Activated CD4-positive, alpha-beta T cell treated with anti-CD3 and anti-CD28 coated beads, Interleukin-2, amount 10 ng/mL, durations not matched to agents 7 days and 5 days (primary cell): ENCODE measurements at places on chromosomes 7 and 10.

- no peak for DNase-seq
Measured at GRCh38 chr7:45143616-45144015, 14.0 kb upstream of the RAMP3 start.

- no peak for DNase-seq
Measured at GRCh38 chr7:95907337-95907736, 135.0 kb downstream of the DYNC1I1 start.

GRCh38 chr7:155987681-155988235 is 175.5 kb upstream of the SHH start:
- no peak for DNase-seq

DNA sequence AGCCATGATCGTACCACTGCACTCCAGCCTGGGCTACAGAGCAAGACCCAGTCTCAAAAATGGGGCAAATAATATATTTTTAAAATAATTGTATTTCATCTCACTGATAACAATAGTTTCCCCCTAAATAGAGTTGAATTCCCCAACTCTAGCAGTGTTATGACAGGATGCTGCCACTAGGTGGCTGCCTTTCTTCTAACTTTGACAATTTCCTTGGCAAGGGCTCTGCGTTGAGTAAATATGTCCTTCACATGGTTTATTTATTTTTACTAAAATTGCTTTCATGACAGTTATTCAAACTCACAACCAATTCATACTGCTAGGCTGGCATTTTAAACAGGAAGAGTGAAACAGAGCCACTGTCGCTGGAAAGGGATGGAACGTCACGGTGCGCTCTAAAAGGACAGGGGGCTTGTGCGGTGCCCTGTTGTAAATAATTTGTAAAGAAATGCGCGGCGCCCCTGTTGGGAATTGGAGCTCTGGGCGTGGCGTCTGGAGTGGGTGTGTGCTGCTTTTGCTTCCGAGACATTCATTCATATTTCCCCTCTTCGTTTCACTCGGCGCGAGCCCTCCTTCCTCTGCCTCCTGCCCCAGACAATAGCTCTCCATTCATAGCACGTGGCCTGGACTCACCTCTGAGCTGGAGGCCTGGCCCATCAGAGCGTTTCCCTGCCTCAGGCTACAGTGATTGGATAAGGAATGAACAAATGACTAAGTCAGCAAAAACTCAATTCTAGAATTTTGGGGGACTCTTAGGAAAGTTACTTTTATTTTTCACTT is 20.5 kb upstream of the PITRM1 start:
- peak; percentile 53 for DNase-seq

DNA sequence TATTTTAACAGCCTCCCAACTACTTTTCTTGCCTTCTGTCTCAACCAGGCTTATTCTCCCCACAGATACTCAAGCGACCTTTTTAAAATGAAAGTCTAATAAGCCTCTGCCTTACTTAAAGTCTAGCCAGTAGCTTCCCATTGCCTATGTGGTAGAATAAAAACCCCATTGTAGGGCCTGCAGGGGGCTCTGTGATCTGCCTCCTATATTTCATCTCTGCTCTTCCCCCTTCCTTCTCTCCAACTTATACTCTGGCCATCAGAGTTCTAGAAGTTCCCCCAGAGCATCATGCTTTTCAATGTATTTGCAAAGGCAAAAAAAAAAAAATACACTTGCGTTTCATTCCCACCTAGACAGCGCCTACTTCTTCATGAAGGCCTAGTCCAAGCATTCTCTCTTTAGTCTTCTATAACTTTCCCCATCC is 167.7 kb upstream of the ADO start:
- peak; percentile 27 for DNase-seq

DNA sequence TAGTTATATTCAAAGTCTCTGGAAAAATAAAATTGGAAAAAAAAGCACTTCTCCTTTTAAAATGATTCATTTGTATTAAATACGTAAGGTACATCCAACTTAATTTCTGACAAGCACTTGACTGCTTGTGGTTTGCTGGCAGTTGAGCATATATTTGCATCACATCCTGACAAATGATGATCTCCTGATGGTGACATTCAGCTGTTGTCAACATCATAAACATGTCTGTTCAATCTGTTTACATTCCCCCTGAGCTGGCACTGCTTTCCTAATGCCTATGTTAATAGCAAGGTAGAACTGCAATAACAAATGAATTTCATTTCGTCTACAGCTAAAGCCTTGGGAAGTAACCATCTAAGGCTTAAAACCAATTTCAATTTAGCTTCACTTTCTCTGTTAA is 24.4 kb downstream of the TSPAN12 start:
- DNase-seq, result no peak

DNA sequence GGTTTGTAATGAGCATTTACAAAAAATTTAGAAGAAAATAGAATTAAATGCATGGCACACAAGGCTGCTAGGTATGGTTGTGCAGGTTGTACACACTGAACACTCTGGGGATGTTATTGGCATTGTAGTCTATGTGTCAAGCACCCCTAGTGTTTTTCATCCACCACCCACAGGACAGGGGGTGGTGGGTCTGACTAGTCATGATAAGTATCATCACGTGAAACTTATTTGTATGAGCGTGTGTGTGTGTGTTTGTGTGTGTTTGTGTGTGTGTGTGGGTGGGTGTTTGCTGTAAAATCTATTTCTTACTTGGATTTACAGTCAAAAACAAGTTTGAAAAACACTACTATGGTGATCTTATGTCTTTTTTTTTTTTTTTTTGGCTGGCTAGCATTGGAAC is 66.5 kb downstream of the MAP3K8 start:
- DNase-seq, result no peak

- DNase-seq, result no peak
Measured at GRCh38 chr10:72174297-72174662, 41.5 kb upstream of the ANAPC16 start.

DNA sequence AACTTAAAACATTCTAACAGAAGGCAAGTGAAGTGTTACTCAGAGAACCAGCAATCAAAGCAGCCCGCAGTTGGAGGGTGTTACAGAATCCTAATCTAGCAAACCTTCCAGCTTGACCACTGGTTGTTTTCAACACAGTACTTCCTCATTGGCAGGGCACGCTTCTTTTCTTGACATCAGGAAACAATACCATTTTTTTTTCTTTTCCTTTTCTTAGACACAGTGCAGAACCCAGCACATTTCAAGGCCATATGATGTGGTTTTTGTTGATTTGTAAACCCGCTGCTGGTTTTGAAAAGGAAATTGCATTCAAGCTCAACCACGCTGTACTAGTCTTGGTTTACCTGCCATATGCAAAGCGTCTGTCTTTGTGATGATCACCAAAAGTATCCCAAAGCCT is 33.4 kb downstream of the RHOBTB1 start:
- DNase-seq, result peak; percentile 23

- DNase-seq, result no peak
Measured at GRCh38 chr7:46072722-46073121, 151.7 kb upstream of the IGFBP3 start.

DNA sequence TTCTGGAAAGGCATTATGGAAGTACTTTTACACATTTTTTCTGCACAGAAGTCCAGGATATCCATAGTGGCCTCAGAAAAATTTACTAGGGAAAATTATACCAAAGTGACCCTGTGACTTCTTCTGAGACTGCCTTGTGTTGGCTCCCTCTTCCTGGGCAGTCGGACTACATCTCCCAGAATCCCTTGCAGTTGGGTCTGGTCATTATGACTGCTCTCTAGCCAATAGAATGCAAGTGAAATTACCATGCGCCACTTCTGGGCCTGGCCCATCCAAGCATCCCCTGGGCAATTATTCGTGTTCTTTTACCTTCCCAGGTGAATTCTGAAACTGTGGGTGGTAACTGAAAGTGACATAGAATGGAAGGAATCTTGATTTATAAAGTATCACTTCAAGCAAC is 430.9 kb downstream of the ACTR3B start:
- DNase-seq, result no peak

- DNase-seq, result peak; percentile 16
Measured at GRCh38 chr7:28626624-28627262, 214.4 kb downstream of the CREB5 start.

GRCh38 chr7:75033064-75033463 is 40.5 kb downstream of the RCC1L start:
- no peak for DNase-seq

GRCh38 chr10:126252884-126253610 is 135.2 kb downstream of the ADAM12 start:
- DNase-seq, result no peak

GRCh38 chr7:116229366-116229765 is 19.0 kb downstream of the TES start:
- DNase-seq, result no peak

- DNase-seq, result no peak
Measured at GRCh38 chr7:94577357-94577756, 67.7 kb downstream of the CASD1 start.

- DNase-seq, result no peak
Measured at GRCh38 chr10:13769946-13770345, 183.2 kb downstream of the PRPF18 start.

- DNase-seq, result no peak
Measured at GRCh38 chr7:2610898-2611297, 20.9 kb upstream of the TTYH3 start.

GRCh38 chr7:15424468-15424867 is 137.3 kb downstream of the AGMO start:
- no peak for DNase-seq

DNA sequence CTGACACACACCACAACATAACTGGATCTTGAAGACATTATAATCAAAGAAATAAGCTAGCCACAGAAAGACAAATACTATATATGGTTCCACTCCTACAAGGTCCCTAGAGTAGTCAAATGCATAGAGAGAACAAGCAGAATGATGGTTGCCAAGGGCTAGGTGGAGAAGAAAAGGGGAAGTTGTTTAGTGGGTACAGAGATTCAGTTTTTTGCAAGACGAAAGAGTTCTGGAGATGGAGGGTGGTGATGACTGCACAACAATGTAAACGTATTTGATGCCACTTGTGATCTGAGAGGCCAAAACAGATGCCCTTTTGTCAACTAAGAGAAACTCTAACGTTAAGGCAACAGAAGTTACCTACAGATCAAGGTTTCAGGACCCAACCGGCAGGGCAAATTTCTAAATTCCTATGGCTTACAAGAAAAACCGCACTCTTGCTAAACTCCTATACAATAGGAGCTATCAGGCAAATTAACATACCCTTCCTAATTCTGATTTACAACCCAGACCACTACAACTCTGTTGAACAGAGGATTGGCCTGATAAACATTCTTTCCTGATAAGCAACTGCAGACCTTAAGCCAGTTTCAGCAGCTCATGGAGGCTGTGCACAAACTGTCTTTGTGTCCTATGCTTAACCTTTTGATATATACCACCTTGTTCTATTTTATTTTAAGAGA is 69.0 kb downstream of the FAM107B start:
- no peak for DNase-seq

GRCh38 chr10:4024516-4025245 is 239.7 kb upstream of the KLF6 start:
- DNase-seq, result no peak

- DNase-seq, result no peak
Measured at GRCh38 chr7:77788327-77788902, 9.8 kb downstream of the TMEM60 start.

DNA sequence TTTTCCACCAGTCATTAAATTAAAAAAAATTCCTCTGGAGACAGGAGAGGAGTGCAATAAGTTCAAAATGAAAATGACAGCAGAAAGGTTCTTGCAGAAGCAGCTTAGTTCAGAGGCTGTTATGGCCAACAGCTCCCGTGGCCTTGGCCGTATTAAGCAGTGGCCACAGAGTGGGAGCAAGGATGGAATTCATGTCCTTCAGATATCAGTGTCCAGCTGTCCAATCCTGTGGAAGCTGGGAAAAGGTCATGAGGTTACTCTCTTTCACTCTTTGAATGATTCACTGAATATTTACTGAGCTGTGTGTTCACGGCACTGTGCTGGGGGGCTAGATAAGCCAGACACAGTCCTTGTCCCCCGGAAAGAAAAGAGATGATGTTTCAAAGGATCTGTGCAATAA is 231.8 kb downstream of the BMPER start:
- no peak for DNase-seq

DNA sequence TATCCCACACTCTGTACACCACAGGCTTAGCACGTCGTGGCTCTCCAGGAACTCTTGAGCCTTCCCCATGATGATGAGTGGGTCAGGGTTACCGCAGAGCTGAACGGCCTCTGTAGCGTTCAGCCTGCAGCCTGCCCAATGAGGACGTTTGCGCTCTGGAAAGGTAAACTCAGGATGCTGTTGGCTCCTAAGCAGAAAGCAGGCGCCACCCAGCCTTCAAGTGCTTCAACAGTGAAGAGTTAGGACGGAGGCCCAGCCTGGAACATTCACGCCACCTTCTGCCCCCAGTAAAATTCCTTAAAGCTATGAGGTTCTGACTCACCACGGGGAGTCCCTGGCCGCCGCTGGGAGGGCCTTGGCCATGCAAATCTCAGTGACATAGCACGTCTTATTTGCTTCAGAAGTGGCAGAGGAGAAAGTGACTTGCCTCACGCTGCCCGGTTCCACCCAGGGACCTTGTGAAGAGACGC is 161.5 kb upstream of the SH2B2 start:
- DNase-seq, result no peak

DNA sequence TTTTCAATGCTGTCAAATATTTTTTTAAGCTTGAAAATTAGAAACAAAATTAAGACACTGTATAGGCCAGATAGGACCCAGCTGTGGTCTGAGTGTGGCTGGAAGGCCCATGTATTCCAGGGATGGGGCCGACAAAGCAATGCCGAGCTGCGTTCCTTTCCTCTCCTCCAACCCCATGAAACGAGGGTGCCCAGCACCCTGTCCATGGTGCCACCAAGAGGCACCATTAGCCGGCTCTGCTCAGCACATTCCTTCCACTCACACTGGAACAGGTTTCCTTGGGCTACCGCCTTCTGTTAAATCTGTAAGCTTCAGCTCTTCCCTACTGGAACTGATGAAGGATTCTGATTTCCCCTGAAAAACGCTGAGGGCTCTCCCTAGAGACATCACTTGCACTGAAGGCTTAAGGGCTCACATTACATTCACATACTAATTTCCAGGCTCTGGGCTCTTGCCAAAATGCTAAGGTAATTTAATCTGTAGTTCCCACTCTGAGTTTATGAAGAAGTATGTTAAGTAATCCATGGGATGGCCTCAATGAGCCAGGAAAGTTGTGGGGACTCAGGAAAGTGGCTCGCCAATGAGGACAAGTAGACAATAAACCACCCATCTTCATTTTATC is 73.7 kb upstream of the CAMK2B start:
- no peak for DNase-seq

DNA sequence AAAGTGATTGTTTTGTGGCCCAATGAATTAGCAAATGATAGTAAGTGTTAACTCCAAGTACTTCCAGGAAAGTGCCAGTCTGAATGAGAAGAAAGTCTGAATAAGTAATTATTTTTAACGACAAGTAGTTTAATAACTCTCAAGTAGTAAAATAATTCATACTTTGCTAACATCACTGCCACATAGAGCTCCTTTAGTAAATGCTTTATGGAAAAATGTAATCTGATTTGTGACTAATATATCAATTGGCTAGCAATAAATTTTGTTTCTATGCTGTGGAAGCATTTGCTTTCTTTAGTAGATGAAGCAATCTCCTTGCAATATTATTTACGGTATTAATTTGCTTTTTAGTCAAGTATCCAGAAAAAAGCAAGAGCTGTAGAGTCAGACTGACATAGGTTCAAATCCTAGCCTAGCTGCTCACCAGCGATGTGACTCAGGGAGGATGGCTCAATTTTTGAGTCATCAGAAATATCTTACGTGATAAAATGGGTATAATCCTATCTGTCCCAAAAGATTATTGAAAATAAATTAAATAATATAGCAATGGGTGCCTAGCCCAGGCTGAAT is 329.3 kb downstream of the FGFR2 start:
- no peak for DNase-seq

GRCh38 chr10:24448351-24448999 is 239.5 kb downstream of the KIAA1217 start:
- no peak for DNase-seq

GRCh38 chr7:121887634-121888033 is 14.7 kb downstream of the PTPRZ1 start:
- no peak for DNase-seq

GRCh38 chr10:115118346-115118745 is 25.2 kb downstream of the ATRNL1 start:
- DNase-seq, result no peak
